Aorta (tissue), 5 donors: ENCODE measurements at places on chromosomes 6 and 20. TPM values are rescaled to one million over a fixed set of nuclear protein-coding genes. Genes with fewer than 3 reads are reported as not detected.

HLA-DRB5 gene
- 0.88 TPM for polyA plus RNA-seq

LGSN gene
- polyA plus RNA-seq = not detected

C2 gene
- polyA plus RNA-seq = 5.6 TPM

BMP5 gene
- polyA plus RNA-seq = not detected

MMP24OS gene
- polyA plus RNA-seq = 50.8 TPM

OPN5 gene
- not detected for polyA plus RNA-seq

KCNK17 gene
- polyA plus RNA-seq = 3.0 TPM

PDE7B gene
- polyA plus RNA-seq = 2.0 TPM

C6orf58 gene
- polyA plus RNA-seq = not detected

RGS17 gene
- 2.3 TPM for polyA plus RNA-seq

SYCP2L gene
- polyA plus RNA-seq = not detected

NEDD9 gene
- polyA plus RNA-seq = 11.3 TPM

NRSN1 gene
- not detected for polyA plus RNA-seq

TRAPPC3L gene
- polyA plus RNA-seq = 0.54 TPM

B3GAT2 gene
- 0.03 TPM for polyA plus RNA-seq

OVOL2 gene
- polyA plus RNA-seq = 3.1 TPM

TRIM40 gene
- polyA plus RNA-seq = 2.9 TPM
